ENCODE measurements at places on chromosomes 3 and 15. TPM values are rescaled to one million over a fixed set of nuclear protein-coding genes. Genes with fewer than 3 reads are reported as not detected.

The MRPL46 gene
- 80.8 TPM for total RNA-seq

DNA sequence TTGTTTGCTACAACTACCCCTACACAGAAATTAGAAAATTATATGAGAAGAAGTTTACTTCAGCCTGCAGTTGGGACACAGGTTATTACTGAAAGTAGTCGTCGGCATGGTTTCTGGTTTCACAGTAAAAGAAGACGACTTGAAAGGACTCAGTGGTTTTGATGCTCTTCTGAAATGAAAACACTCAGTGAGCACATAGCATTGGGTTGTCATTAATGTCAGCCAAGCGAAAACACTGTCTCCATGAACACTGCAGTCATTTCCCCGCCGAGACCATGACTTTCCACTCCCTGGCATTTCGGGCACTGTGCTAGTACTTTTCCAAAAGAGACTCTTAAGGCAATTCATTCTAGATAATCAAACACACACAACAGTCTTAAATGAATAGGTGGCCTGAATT lies 69.2 kb upstream of the ICE2 start:
- H3K4me1 ChIP-seq: peaks cover 34% of the 10 kb centered on the region
- H3K4me3 ChIP-seq: no peak overlapping the region
- no peaks in the 10 kb centered on the region for H3K36me3 ChIP-seq
- no peak for DNase-seq
- H3K27me3 ChIP-seq: no peaks in the 10 kb centered on the region

The C3orf80 gene
- 0.14 TPM for total RNA-seq

DNA sequence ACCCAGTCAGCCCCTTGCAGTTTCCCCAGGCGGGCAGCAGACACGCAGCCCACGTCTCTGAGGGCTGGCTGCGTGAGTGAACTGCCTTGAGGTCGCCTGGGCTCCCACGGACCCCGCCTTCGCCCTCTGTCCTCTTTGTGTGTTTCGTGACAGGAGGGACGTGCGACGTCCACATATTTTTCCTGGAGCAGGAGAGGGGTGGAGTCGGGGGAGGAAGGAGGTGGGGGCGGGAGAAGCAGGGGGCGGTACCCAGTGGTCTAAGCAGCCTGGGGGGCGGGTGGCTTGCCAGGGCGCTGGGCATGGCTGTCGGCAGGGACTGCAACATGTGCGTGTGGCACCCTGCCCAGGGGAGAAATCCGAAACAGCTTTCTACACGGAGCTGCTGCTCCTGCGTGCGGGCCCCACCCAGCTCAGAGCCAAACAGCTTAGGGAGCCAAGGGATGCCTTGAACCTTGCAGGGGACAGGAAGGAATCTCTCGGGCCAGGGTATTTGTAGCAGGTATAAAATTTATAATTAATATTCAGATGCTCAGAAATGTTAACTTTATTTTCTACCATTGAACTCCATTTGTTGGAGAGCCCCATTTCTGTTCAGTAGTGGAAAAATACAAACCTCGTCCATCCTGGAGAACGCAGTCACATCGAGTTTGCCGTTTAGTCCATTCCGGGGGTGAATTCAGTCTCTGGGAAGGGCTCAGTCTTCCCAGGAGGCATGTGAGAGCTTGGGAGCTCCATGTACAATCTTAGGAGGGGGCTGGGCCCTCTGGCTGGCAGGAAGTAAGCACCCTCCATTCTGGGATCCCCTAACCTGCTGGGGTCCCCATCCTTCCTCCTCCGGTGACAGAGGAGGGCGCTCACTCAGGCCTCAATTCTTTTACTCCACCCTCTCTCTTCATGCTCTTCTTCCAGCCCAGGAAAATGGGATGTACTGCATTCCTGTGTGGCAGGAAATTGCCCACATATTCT lies 79.1 kb upstream of the MEF2A start:
- H3K4me1 ChIP-seq: peaks cover 35% of the 10 kb centered on the region
- no peaks in the 10 kb centered on the region for H3K27me3 ChIP-seq
- no peaks in the 10 kb centered on the region for H3K36me3 ChIP-seq

The SLC6A20 gene
- not detected for total RNA-seq

The MKRN2OS gene
- 1.8 TPM for total RNA-seq

The TERC gene
- 3.8 TPM for total RNA-seq

The SH2D7 gene
- total RNA-seq: not detected

DNA sequence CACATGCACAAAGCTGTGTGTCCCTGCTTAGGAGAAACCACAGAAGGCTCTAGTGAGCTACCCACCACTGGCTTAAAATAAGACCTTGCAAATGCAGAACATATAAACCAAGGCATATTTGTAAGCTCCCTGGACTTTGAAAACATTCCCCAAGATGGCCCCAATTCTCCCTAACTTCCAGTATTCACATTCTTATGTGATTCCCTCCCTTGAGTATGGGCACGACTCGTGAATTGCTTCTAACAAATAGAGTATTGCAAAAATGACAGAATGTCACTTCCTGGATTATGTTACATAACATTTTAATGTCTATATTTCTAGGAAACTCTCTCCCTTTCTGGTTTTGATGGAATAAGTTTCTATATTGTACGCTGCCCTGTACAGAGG lies 131.8 kb upstream of the MCTP2 start:
- H3K36me3 ChIP-seq: no peaks in the 10 kb centered on the region
- H3K27ac ChIP-seq: no peak overlapping the region
- no peak overlapping the region for H3K4me3 ChIP-seq
- no peaks in the 10 kb centered on the region for H3K4me1 ChIP-seq
- peaks cover 9% of the 10 kb centered on the region for H3K27me3 ChIP-seq
- DNase-seq: no peak

DNA sequence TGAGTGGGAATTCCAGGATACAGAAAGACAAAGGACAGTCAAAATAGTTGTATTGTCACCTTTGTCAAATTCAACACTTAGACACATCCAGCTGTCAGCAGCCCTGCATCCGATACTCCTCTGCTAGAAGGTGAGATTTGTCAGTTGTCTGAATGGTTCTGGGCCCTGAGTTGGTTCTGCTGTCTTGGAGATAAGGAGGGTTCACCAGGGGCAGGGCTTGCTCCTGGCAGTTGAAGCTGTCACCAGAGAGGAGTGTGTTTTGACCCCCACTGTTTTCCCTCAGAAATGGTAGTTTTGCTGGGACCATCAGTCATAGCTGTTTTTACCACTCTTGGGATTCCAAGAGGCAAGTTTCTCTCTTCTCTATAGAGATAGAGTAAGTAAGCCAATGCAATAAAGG lies 3.2 kb upstream of the KY start:
- H3K27ac ChIP-seq: no peak overlapping the region
- H3K27me3 ChIP-seq: peaks cover 20% of the 10 kb centered on the region
- DNase-seq: no peak
- no peaks in the 10 kb centered on the region for H3K36me3 ChIP-seq

GRCh38 chr15:55319537-55320237 lies 665 bp downstream of the PIGB start:
- peaks cover 3% of the 10 kb centered on the region for H3K36me3 ChIP-seq
- peak overlapping the region; percentile 80 for H3K4me3 ChIP-seq
- no peak for DNase-seq
- peaks cover 46% of the 10 kb centered on the region for H3K4me1 ChIP-seq
- H3K27me3 ChIP-seq: no peaks in the 10 kb centered on the region
- peak overlapping the region; percentile 88 for H3K27ac ChIP-seq

DNA sequence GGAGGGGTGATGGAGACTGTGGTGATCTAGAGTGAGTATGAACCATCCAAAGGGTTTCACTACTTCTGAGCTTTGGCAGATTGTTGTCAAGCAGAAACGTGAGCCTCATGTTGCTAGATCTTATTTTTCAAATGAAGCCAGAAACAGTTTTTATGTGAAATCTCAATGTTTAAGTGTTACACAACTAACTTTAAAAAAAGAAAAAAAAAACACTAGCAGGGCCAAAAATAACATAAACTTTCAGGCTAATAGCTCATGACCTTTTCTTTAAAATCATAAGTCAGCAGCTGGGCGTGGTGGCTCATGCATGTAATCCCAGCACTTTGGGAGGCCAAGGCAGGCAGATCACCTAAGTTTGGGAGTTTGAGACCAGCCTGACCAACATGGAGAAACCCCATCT lies 2.1 kb upstream of the HTR3D start:
- peaks cover 8% of the 10 kb centered on the region for H3K27me3 ChIP-seq
- DNase-seq: no peak
- H3K4me1 ChIP-seq: no peaks in the 10 kb centered on the region
- H3K27ac ChIP-seq: no peak overlapping the region
- no peaks in the 10 kb centered on the region for H3K36me3 ChIP-seq

The MED12L gene
- 0.82 TPM for total RNA-seq

Measured in left ventricle myocardium inferior (tissue), 1 donor.